ENCODE measurements at places on chromosomes 6 and 20.

DNA sequence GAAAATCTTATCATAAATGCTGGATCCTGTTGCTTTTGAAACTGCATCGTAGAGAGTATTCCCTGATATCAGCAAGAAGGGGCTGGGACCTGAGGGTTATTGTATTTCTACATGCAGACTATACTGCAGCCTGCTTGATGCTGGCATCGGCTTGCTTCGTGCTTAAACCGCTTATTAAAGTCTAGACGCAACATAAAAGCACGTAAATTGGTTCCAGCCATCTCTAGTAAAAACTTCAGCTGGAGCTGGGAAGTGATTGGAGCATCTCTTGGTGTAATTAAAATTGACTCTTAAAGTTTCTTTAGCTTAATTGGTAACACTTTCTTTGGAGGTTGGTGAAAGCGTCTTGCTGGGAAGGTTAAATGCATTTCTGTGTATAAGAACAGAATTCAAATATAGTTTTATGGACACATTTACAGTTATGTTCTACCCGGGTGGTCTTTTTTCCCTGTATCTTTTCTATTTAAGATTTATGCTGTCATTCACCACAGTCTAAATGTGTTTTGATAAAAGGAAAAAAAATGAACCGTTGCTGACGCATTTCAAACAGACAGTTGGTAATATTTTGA lies 139.0 kb upstream of the JAG1 start:
- DNase-seq, result no peak

DNA sequence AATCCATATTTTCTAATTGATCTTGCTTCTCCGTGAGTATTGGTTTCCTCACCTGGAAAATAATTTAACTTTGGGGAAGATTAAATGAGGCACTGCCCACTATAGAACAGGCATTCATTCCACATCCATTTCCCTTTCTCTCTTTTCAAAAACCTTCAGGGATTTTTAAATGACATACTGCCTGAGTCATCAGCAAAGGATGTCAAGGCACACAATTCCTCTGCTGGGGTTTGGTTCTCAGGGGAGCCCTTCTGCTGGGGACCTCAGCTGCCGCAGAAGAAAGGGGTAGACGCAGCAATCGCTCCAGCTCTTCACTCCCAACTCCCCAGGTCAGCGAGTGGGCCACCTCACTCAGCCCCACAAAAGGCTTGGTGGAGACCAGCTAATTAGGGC lies 90.7 kb upstream of the BACH2 start:
- DNase-seq, result no peak

DNA sequence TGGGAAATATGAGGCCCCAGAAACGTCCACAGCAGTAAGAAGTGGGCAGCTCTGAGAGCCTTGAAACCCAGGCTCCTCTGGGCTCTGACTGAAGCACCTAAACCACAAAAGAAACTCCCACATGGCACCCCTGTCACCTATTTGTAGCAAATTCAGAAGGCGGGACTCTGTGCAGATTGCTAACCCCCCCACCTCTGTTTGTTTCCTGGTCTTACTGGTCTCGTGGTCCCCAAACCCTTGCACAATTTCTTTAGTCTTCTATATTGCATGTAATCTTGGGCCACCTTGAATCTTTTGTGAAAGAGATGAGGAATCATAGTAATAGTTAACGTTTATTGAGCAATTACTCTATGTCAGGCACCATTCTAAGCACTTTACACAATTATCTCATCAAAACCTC lies 154.3 kb downstream of the PREX1 start:
- DNase-seq, result no peak

DNA sequence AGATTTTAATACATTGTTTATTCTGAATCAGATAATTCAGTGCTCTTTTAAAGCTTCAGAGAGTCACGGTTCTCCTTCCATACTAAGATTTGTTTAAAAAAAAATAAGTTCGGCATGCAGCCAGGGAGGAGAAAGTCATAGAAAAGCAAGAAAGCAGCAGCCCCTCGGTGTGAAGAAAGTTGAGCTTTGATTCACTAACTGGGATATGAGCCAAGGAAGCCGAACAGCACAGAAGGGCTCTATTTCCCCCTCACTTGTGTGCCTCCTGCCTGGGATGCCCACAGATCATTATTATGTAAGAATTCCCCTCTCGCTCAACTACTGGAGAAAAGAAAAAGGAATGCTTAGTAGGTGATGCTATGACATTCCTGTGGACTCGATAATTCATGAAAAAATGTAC lies 69.3 kb upstream of the SYNJ2 start:
- DNase-seq, result no peak

DNA sequence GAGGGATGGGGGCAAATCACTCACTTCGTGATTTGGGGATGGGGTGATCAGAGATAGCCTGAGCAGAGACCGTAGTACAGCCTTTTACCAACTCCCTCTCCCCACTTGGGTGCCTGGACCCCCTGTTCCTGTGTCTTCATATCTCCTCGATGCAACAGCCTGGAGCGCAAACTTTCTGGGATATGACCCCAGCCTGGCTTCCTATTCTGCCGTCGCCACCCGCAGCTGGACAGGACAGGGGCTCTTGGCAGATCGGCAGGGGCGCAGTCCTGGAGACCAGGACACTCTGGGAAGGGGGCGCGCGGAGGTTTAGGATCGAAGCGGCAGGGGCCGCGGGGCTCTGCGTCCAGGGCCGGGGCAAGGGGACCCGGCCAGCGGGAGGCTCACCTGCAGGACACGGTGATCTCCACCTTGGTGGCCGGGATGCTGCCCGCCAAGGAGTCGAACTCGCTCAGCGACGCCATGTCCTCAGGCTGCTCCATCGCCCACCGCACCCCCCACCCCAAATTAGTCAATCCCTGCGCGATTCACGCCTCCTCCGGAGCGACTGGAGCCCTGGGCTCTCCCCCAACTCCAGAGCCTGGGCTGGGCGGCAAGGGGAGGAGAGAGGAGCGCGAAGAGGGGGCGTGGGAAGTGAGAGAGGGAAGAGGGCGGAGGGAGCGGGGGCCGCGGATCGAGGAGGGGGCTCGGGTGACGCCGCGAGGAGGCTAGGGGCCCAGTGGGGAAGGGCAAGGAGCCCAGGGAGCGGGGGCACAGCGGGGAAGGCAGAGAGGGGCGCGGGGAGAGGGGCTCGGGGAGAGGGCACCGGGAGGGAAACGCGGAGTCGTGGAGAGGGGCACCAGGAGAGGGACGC lies at the start of gene CPNE5:
Gene CPNE5, minus strand, starts transcription at position 549 of the 853 bp plus-strand sequence. Its CDS starts 67 bp downstream, at position 482.
- DNase-seq, result no peak
